Mesothelial cell of epicardium (in vitro differentiated cells): ENCODE measurements at places on chromosomes 12 and 14.

- no peak for DNase-seq
- H3K27me3 ChIP-seq, result no peaks in the 10 kb centered on the region
- H3K4me1 ChIP-seq, result peaks cover 39% of the 10 kb centered on the region
- H3K36me3 ChIP-seq, result no peaks in the 10 kb centered on the region
Observed at GRCh38 chr14:93302688-93303581, 29.9 kb downstream of the BTBD7 start.

DNA sequence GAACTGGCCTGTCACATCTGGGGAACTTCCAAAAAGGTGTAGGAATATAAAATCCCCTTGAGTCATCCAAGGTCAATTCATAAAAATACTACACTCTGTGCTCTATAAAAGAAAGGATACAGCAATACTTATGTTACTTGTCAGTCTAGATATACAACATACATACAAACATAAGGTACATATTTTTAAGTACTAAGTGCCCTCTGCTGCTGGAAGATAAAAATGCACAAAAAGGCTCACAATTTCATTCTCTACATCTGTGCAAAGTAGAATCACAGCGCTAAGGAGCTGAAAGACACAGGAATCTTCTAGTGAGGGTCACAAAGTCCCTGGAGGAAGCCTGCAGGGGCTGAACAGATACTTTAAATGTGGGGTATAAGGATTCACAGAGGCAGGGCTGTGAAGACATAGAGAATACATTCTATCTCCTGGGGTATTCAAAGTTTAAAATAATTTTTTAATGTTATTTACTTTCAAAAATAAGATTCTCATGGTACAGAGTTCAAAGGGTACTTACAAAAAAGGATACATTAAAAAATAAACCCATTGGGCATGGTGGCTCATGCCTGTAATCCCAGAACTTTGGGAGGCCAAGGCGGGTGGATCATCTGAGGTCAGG is 10.2 kb upstream of the GOLGA5 start:
- no peaks in the 10 kb centered on the region for H3K27me3 ChIP-seq
- no peak for DNase-seq
- no peak overlapping the region for H3K27ac ChIP-seq
- no peaks in the 10 kb centered on the region for H3K4me1 ChIP-seq
- H3K36me3 ChIP-seq, result no peaks in the 10 kb centered on the region

DNA sequence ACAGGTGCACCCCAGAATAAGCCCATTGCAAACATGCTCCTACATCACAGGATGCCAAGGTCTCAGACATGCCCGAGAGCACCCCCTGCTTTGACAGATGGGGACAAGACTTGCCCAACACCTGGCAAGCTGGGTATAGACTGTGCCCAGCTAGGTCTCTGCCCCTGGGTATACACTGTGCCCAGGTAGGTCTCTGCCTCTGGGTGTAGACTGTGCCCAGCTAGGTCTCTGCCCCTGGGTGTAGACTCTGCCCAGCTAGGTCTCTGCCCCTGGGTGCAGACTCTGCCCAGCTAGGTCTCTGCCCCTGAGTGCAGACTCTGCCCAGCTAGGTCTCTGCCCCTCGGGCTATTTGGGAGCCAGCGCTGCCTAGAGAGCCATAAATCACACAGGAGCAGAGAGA is 85.9 kb downstream of the CCDC88C start:
- H3K4me1 ChIP-seq, result peaks cover 24% of the 10 kb centered on the region
- no peak for DNase-seq
- H3K27ac ChIP-seq, result no peak overlapping the region
- no peak overlapping the region for H3K4me3 ChIP-seq
- peaks cover 12% of the 10 kb centered on the region for H3K27me3 ChIP-seq

DNA sequence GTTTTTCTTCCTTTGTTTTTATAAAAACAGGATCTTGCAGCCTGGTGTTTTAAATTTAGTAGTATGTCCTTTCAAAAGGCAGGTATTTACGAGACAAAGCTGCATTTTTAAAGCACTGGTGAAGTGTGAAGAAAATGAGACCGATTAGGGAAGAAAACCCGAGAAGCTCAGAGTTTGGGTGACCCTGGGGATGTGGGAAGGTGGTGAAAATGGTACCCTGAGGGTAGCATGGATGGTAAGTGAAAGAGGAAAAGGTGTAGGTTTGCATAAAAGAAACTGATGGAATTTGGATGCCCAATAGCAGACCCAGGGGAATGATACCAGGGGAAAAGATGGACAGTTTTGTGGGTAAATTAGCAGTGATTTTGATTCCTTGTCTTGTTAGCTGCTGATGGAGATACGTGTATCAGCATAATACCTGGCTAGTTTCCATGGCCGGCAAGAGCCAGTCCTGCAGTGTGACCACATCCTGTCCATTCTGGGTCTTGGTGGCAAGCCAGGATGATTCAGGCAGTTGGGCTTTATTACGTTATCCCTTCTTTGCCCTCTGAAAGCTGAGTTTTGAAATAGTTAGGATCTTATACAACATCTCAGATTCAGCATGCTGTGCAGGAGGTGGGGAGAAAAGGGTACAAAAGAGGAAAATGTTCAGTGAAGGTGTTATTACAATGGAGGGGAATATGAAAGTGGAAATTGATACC is 8.9 kb downstream of the BICD1 start:
- no peak overlapping the region for H3K4me3 ChIP-seq
- H3K27me3 ChIP-seq, result no peaks in the 10 kb centered on the region
- H3K4me1 ChIP-seq, result peaks cover 16% of the 10 kb centered on the region

- H3K27ac ChIP-seq, result peak overlapping the region; percentile 98
- H3K27me3 ChIP-seq, result no peaks in the 10 kb centered on the region
- peaks cover 48% of the 10 kb centered on the region for H3K4me1 ChIP-seq
- no peak for DNase-seq
- peak overlapping the region; percentile 14 for H3K4me3 ChIP-seq
- no peaks in the 10 kb centered on the region for H3K36me3 ChIP-seq
Observed at GRCh38 chr14:50001151-50001998, 108.5 kb downstream of the ARF6 start.

GRCh38 chr12:48145981-48146380 is 11.3 kb downstream of the ASB8 start:
- H3K4me1 ChIP-seq, result no peaks in the 10 kb centered on the region
- H3K36me3 ChIP-seq, result peaks cover 43% of the 10 kb centered on the region
- no peaks in the 10 kb centered on the region for H3K27me3 ChIP-seq

DNA sequence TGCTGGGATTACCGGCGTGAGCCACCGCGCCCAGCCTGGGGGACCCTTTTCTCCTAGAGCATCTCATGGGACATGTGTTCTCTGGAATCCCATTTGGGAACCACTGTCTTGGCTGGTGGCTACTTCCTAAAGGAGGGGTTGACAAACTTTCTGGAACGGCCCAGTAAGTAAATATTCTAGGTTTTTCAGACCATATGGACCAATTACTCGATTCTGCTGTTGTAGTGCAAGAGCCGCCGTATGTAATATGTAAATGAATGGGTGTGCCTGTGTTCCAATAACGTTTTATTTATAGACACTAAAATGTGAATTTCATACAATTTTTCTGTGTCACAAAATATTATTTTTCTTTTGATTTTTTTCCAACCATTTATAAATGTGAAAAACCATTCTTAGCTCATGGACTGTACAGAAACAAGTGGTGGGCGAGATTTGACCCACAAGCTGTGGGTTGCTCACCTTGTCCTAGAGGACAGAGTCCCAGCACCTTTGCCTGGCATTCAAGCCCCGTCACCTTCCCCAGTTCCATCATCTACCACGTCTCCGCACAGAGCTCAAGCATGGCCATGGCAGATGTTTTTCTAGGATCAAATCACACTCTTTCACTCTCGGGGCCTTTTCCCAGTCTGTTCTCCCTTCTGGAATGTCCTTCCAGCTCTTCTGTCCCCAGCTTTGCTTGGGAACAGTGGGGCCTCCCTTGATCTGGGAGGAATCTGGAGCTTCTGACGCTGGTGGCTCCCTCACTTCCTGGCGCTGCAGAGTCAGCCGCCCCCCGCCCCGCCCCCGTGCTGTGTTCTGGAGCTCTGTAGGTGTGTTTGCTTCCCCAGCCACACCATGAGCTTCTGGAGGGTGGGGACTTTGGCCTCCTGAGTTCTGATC is 17.9 kb upstream of the RCOR1 start:
- H3K4me3 ChIP-seq, result peak overlapping the region; percentile 16
- H3K27ac ChIP-seq, result peak overlapping the region; percentile 89

- H3K27me3 ChIP-seq, result no peaks in the 10 kb centered on the region
- H3K4me1 ChIP-seq, result peaks cover 9% of the 10 kb centered on the region
- no peaks in the 10 kb centered on the region for H3K36me3 ChIP-seq
- DNase-seq, result no peak
- no peak overlapping the region for H3K4me3 ChIP-seq
Observed at GRCh38 chr12:123069436-123070266, 81.2 kb downstream of the PITPNM2 start.

DNA sequence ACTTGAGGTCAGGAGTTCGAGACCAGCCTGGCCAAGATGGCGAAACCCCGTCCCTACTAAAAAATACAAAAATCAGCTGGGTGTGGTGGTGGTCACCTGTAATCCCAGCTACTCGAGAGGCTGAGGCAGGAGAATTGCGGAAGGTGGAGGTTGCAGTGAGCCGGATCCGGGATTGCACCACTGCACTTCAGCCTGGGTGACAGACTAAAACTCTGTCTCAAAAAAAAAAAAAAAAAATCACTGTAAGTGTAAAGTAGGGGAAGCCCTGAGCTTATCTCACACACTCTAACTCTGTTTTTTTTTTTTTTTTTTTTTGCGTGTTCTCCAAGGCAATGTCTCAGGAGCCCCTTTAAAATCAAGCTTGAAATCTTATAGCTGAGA is 421 bp upstream of the RBMS2 start:
- no peak for DNase-seq
- no peaks in the 10 kb centered on the region for H3K36me3 ChIP-seq
- H3K27ac ChIP-seq, result peak overlapping the region; percentile 98
- H3K27me3 ChIP-seq, result no peaks in the 10 kb centered on the region

- peaks cover 32% of the 10 kb centered on the region for H3K27me3 ChIP-seq
- no peaks in the 10 kb centered on the region for H3K4me1 ChIP-seq
- no peak for DNase-seq
Observed at GRCh38 chr12:1814266-1814665, 6.1 kb upstream of the LRTM2 start.

- no peak overlapping the region for H3K4me3 ChIP-seq
- H3K27ac ChIP-seq, result no peak overlapping the region
- H3K36me3 ChIP-seq, result peaks cover 3% of the 10 kb centered on the region
- peaks cover 13% of the 10 kb centered on the region for H3K4me1 ChIP-seq
- H3K27me3 ChIP-seq, result no peaks in the 10 kb centered on the region
Observed at GRCh38 chr12:53592426-53592825, 33.8 kb downstream of the ATF7 start.
